ENCODE measurements at places on chromosomes 12 and 14.

- no peak for DNase-seq
These were observed 156.6 kb downstream of the TSPAN9 start for GRCh38 chr12:3233797-3234196.

GRCh38 chr12:9977916-9978315 lies 6.7 kb downstream of the CLEC12A start:
- no peak for DNase-seq

GRCh38 chr12:12046401-12046800 lies 24.3 kb upstream of the BCL2L14 start:
- no peak for DNase-seq

DNA sequence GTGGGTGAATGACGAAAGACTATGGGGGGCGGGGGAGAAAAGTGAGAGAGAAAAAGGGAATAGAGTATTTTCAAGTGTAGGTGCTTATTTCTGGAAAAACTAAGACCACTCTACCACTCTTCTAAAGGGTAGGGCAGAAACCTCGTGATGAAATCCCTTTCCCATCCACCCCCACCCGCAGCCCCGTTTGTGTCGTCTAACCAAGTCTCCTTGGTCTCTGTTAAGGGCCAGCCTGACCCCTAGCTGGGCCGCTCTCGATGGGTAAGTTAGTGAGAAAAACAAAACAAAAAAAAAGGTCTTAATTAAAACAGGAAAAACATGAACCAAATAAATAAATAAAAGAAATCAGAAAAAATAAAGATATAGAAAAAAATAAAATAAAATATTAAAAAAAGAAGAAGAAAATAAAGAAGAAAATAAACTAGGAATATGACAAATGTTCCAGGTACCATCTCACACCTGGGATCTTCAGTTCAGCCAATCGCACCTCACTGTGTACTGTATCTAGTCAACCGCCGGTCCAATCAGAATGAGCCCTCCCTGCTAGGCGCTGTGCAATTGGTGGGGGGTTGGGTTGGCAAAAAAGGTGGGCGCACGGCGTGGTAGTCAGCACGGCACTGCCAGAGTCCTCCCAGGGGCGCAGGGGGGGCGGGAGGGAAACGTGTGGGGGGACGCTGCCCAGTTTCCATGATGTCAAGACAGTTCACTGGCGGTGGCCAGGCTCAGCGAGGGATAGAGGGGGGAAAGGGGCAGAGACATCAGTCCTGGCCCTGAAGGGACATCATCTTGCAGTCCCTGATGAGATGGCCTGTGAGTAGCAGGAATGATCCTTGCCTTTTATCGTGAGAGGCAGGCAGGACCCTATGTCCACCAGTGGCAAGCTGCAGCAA lies 9.8 kb upstream of the CDH24 start:
- no peak for DNase-seq

DNA sequence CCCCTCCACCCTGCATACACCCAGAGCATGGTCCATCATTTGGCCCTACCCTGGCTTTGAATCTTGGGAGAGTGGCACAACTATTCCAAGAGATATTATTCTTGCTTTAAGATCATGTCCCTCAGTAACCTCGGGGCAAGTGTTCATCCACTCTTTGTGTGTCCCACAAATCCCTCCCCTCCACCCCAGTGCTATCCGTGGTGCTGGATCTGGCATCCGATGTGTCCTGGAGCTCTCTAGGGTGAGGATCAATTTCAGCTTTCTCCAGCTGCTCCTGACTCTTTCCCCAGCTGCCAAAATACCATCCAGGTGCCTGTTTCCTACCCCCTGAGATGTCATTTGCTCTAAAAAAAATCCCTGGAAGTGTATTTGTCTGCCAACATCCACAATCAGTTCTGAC lies 64.8 kb upstream of the CMKLR1 start:
- DNase-seq = no peak

All from kidney epithelial cell (primary cell).